ENCODE measurements at places on chromosomes 4 and X. TPM values are rescaled to one million over a fixed set of nuclear protein-coding genes. Genes with fewer than 3 reads are reported as not detected.
A peak's percentile ranks its signal among the peaks of the same experiment; 100 is the strongest.

Gene MGAT4D
- not detected for total RNA-seq

Gene TSPAN7
- total RNA-seq = 9.2 TPM

Gene F8A3
- total RNA-seq = 1.4 TPM

Gene GLUD2
- 0.63 TPM for total RNA-seq

Gene NSD2
- total RNA-seq = 39.8 TPM

Gene CLTRN
- total RNA-seq = not detected

Gene H2BW1
- total RNA-seq = not detected

Gene FRMD7
- total RNA-seq = not detected

Gene C4orf50
- total RNA-seq = under 0.01 TPM

Gene DMP1
- total RNA-seq = not detected

Gene HTN1
- total RNA-seq = 0.26 TPM

Gene ANOS1
- total RNA-seq = 0.63 TPM

Gene ATP1B4
- not detected for total RNA-seq

Gene RNF128
- not detected for total RNA-seq

Gene CXCL1
- total RNA-seq = 5.6 TPM

Gene RXFP1
- total RNA-seq = not detected

Gene GLA
- total RNA-seq = 23.3 TPM

Gene ADH5
- 54.3 TPM for total RNA-seq

Gene DEFB131A
- not detected for total RNA-seq

Gene LUZP4
- total RNA-seq = not detected

GRCh38 chrX:24229976-24230375 lies 80.4 kb downstream of the ZFX start:
- DNase-seq = no peak

GRCh38 chr4:87490664-87491369 lies 38.4 kb downstream of the SPARCL1 start:
- DNase-seq = no peak

GRCh38 chrX:97158269-97158668 lies 274.6 kb downstream of the RPA4 start:
- no peak for DNase-seq

DNA sequence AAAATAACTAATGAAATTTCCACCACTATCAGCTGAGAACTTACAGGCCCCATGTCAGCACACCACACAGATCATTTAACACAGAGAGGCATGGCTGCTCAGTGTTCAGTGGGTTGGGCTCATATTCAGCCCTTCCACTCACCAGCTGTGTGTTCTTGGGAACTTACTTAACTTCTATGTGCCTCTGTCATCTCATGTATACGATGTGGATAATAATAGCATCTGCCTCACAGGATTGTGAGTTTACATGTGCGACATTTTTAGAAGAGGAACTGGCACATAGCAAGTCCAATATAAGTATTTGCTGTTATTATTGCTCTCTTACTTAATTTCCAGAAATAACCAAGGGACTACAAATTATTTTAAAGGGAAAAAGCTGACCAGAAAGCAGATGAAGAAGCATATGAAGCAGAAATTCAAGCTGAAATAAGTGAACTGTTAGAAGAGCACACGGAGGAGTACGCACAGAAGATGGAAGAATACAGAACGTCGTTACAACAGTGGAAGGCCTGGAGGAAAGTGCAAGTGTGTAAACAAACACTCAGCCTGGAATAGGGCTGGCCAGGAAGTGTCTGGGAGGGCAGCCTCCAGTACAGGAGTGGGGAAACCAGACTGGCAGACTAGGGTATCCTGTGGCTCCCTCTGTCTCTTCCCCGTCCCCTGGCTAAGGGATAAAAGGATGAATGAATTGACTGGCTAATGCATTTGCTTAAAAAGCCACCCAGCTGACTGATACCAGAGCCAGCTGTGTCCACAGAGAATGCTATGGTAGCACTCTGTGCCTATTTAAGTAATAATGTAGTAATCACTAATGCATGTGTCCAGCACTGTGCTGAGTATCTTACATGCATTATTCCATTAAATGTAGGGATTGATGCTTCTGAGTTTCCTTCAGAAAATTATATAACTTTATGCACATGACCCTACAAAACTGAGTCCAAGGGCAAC lies 67.1 kb downstream of the CC2D2A start:
- DNase-seq = no peak

GRCh38 chr4:16075975-16076757 lies 7.7 kb downstream of the PROM1 start:
- DNase-seq = no peak

DNA sequence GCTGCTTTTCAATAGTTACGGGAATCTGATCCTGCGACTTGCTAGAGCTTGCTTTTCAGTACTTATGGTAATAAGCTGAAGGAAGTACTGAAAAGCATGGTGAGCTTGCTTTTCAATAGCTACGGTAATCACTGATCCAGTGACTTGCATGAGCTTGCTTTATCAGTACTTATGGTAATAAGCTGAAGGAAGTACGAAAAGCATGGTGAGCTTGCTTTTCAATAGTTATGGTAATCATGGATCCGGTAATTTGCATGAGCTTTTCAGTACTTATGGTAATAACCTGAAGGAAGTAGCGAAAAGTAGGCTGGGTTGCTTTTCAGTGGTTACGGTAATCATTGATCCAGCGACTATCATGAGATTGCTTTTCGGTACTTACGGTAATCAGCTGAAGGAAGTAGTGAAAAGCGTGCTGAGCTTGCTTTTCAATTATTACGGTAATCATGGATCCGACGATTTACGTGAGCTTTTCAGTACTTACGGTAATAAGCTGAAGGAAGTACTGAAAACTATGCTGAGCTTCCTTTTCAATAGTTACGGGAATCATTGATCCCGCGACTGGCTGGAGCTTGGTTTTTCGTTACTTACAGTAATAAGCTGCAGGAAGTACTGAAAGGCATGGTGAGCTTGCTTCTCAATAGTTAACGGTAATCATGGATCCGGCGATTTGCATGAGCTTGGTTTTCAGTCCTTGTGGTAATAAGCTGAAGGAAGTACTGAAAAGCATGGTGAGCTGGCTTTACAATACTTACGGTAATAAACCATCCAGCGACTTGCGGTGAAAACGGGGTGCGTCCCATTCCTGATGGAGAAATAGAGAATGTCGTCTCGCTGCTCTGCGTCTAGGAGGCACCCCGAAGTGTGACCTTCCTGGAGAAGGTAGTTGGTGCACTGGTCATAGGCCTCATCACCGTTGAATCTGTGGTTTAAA lies 6.5 kb downstream of the CRLF2 start:
- DNase-seq = peak; percentile 90

- DNase-seq = no peak
These were observed 714.1 kb downstream of the FAT4 start for GRCh38 chr4:126028876-126029275.

DNA sequence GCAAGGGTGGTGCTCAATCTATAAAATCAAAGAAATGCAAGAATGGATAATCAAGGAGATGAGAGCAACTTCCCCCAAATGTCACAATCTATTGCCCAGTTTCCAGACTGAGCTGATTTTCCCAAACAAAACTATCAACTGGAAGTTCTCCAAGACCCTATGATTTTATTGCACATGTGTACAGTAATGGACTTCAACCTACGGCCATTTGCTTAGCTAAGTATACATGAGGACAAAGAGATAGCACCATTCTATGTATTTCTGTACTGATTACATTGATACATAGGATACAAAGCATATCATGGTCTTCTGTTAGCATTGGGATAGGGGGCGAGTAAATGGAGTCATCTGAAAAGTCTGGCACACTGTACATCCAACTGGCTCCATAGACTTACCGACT lies 407.8 kb downstream of the GABRG1 start:
- DNase-seq = no peak

GRCh38 chr4:53004497-53005148 lies 142.5 kb downstream of the RASL11B start:
- no peak for DNase-seq

DNA sequence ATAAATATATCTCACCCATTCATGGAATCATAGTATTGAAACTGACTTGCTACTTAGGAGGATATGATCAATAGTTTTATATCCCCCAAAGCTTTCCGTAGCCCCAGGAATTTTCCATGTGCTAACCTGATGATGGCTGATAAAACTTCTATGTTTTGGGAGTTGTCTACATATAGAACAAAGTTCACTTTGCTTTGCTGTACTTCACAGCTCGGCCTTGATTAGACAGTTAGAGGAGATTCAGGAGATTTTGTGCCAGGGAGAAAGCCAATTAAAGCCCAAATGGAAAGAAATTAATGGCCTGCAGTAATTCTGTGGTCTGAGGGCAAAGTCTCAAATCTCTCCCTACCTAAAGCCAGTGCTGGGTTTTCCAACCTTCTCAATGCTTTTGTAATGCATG lies 114.9 kb upstream of the SLC34A2 start:
- no peak for DNase-seq

- no peak for DNase-seq
These were observed 394.1 kb downstream of the SPRY1 start for GRCh38 chr4:123790681-123791080.

GRCh38 chrX:134883137-134883700 lies 107.6 kb upstream of the SMIM10 start:
- DNase-seq = no peak

- DNase-seq = no peak
These were observed 84.7 kb downstream of the SH3BGRL start for GRCh38 chrX:81286608-81287007.

DNA sequence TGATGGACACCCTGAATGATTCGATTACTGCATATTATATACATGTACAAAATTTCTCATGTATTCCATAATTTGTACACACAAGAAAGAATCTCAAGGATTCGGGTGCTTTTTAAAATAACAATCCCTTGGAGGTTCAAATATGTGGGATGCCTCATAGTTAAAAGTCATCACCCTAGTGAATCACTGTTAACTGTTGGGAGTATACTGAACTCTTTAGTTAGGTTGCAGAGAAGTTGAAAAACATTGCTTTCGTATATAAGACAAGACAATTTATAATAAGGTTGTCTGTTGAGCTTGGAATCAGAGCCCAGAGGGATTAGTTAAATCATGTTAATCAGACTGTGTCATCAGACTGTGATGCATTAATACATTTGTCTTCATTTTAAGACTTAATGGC lies 15.6 kb downstream of the DCK start:
- DNase-seq = no peak

GRCh38 chrX:153925387-153925738 lies 701 bp downstream of the ARHGAP4 start:
- no peak for DNase-seq

DNA sequence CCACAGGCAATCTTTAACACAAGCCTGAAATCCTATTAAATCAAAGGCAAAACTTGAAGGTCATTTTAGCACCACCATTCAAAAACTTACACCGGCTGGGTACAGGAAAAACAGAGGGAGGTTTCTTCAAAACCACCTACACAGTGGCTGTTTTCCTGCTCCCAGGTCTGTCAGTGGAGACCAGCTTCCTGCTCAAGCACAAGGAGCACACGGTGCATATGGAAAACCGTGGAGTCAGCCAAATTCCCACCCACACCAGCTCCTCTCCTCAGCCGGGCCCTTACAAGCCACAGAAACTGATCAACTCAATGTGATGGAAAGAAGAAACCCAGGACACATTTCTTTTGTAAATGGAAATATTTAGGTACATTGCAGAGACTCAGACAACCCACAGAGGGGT lies 14.3 kb upstream of the FAM241A start:
- DNase-seq = peak; percentile 34

DNA sequence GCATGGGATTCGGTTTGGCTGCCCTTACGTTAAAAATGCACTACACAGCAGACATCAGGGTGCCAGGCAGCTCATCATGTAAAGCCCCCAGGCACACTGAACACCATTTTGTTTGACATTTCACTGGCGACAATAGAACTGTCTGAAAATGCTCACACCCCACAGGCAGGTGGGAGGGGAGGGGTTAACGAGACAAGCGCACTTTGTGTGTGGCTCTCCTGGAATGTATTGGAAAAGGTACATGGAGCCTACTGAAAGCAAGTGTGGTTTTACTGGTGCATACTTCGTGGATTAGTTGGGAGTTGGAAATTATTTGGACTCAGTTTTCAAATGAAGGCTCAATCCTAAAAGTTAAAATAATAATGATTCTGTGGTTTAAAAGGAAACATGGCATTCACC lies 31.6 kb upstream of the PPARGC1A start:
- DNase-seq = no peak

GRCh38 chr4:109801895-109802319 lies at the start of gene CFI:
CFI (minus strand) TSS chr4:109801999; CDS start chr4:109801971, 28 bp downstream.
- DNase-seq = peak; percentile 55

DNA sequence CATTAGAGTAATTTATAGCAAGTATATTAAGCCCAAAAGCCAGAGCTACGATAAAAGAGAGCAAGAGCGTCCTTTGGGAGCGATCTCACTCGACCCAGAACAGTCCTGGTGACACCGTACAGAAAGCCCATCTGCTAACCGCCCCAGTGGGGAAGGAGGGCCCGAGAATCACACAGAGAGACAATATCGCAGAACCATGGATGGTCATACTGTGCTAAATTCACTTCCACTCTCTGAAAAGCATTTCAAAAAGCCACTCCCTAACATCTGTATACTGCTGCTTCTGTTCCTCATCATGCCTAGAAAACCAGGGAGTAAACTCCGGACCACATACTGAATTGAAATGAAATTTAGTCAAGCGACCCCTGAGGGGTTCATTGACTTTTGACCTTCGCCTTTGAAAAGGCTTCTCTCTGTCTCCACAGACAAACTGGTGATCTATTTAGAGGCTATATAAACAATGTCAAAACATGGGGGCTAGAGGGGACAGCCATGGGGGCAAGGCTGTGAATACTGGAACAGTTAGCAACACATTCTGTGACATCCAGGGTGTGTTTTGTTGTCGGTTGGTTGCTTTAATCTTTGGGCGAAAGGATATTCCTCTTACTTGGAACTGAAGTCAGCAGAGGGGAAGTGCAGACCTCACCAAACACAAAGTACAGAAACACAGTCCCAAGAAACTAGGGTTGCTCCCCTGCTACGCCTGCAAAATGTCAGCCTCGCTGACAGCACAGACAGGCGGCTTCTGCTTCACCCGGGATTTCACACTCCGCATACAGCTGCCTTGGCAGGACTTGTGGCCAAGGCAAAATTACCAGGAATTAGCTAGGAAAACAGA lies 129.0 kb upstream of the RASGEF1B start:
- DNase-seq = no peak

DNA sequence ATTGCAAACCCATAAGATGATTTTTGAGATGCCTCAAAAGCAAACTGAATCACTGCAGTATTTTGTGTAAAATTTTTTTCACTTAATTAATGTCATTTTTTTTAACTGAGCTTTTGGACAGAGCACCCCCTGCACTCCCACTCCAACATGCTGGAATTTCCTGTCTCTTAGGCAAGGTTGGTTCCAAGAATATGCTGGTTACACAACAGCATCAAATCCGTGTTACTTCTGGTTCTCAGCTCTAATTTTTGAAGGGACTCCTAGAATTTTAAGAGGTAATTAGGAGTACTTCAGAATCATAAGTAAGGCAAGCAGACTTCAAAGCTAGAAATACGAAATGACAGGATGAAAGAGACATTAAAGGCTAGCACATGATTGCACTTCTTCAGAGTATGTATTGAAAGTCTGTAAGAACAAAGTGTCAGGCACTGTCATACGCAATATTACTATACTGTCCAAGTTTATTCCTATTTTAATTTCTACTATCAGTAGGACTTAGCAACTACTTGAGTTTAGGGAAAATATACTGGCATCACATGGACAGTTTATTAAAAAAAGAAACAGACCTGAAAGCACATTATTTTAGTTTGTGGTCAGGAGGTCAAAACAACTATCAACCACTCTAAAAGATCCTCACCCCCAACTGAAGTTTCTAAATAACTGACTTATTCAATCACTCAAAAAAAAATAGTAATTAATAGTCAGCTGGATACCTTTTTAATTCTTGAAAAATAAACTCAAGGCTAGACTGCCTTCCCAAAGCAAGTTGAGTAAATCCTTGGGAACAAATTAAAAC lies 1.6 kb upstream of the JCHAIN start:
- DNase-seq = no peak

- DNase-seq = no peak
These were observed 26.5 kb downstream of the GUCY1A1 start for GRCh38 chr4:155693015-155693663.

GRCh38 chrX:17689971-17690409 lies 47.3 kb upstream of the SCML1 start:
- peak; percentile 66 for DNase-seq

All from dermis microvascular lymphatic vessel endothelial cell (primary cell).